ENCODE measurements at places on chromosomes 3 and 15.
A peak's percentile ranks its signal among the peaks of the same experiment; 100 is the strongest.

DNA sequence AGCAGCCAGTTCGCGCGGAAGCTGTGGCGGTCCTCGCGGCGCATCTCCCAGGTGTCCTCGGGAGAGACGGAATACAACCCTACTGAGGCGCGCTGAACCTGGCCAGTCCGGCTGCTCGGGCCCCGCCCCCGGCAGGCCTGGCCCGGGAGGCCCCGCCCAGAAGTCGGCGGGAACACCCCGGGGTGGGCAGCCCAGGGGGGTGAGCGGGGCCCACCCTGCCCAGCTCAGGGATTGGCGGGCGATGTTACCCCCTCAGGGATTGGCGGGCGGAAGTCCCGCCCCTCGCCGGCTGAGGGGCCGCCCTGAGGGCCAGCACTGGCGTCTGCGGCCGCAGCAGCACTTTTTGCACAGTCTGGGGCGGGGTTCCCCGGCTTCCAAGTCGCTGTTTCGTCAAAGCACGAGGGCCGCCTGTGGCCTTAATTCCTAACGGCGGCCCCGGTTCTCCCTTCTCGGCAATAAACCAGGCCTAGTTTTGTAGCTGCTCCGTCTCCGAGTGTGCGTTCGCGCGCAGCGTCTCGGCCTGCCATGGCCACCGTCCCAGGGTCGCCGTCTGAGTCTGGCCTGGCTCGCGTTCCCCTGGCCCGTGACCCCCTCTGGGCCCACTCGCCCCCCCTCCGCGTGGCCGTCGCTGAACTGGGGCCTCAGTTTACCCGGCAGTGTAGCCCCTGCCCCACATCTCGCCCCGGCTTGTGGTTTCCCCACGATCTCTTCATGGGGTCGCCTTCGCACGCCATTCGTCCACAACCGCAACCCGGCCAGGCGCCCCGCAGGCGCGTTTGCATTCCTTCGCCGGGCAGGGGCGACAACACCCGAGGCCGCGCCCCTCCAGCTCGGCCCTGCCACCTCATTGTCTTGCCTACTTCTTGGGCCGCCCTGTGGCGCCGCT, 30.0 kb downstream of the NBEAL2 start:
- DNase-seq, result no peak

DNA sequence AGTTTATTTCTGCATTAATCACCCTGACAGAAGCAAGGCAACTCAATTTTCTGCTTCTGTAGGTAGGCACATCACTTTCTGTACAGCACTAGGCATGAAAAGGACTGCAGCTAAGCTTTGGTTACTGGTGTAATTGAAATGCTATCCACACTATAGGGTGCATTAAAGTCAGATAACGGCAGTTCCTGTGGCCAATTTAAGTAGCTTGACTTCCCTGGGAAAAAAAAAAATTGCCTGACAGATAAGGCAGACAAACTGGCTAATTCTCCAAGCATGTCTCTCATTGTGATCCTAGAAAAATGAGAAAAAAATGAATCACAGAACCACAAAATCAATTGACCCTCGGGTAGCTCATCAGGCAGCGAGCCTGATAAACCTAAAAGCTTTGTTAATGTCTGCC, 151.4 kb downstream of the MEIS2 start:
- no peak for DNase-seq

DNA sequence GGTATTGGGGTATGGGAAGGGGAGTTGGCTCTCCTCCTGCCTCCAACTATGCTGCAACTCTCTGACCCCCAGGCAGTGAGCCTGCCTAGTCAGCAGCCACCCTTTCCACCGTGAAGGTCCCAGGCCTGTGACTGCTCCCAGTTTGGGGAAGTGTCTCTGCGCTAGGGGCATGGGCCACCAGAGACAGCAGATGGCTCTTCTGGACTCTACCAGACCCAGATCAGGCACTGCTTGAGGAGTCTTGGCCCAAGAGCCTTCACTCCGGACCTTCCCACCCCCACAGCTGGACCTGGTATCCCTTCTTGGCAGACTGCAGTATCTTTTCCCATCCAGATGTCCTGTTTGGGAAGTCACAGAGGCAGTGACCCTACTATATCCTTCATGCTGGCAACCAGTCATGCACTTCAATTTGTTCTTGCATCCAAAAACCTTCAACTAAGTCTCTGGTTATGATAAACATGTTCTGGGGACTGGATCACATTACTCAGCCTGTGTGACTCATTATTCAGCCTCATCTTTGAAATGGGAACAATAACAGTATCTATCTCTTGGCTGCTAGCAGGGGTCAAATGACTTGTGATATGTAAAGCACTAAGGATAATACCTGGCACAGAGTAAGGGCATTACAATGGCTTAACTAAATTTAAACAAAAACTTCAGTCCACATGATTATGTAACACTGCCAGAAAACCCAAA, 62.7 kb downstream of the POMGNT2 start:
- no peak for DNase-seq

DNA sequence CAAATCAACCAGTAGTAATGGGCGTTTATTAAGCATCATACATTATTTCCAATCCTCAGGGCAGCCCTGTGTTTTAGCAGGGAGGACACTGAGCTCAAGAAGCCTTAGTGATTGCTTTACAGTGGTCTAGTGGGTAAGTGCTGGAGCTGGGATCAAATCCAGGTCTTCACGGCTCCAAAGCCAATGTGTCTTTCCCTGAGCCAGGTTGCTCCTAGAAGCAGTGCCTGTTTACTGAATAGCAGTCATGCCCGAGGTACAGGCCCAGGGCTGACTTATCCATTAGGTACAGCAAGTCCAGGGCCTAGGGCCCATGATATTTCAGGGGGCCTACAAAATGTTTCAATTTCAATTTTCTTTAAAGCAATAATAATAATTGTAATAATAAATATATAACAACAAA, 9.6 kb upstream of the SMAD6 start:
- no peak for DNase-seq

DNA sequence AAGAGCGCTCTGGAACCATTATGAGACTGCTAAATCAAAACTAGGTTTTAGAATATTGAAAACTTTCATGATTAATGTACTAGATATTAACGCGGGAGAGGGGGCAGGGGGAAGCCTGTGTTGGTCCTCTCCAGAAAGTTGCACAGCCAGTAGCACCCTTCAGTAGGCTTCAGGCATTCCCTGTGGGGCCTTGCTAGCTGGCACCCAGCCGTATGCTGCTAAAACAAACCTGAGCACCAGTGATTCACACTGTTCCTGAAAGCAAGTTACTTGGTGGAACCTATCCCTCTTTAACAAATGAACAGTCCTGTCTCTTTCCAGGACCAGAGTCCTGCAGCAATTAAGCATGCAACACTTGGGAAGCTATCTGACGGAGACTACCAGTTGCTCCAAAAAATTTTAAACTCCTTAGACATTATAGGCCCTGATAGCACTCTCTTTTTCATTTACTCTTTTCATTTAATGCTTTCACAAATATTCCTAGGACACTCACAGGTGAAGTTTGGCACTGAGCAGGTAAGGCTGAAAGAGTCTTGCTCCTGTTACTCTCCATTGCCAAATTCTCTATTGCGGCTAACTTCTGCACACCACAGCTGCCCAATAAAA, 1.2 kb upstream of the ATRIP start:
- DNase-seq, result no peak

GRCh38 chr3:71492974-71493771, 90.4 kb downstream of the FOXP1 start:
- DNase-seq, result no peak

GRCh38 chr3:63279005-63279841, 1.1 kb downstream of the SYNPR start:
- no peak for DNase-seq

- DNase-seq, result no peak
Measured at GRCh38 chr3:141440942-141441341, 45.9 kb upstream of the RASA2 start.

GRCh38 chr15:67076147-67076843, 10.9 kb downstream of the SMAD3 start:
- DNase-seq, result peak; percentile 88

GRCh38 chr3:71318458-71318827, 265.1 kb downstream of the FOXP1 start:
- no peak for DNase-seq

- DNase-seq, result no peak
Measured at GRCh38 chr15:32957219-32957618, 237.3 kb downstream of the FMN1 start.

GRCh38 chr15:69813881-69814280, 283.8 kb downstream of the TLE3 start:
- no peak for DNase-seq

GRCh38 chr3:193335031-193335430, 43.5 kb downstream of the ATP13A5 start:
- DNase-seq, result no peak

GRCh38 chr15:58608711-58609110, 140.8 kb downstream of the ADAM10 start:
- no peak for DNase-seq

DNA sequence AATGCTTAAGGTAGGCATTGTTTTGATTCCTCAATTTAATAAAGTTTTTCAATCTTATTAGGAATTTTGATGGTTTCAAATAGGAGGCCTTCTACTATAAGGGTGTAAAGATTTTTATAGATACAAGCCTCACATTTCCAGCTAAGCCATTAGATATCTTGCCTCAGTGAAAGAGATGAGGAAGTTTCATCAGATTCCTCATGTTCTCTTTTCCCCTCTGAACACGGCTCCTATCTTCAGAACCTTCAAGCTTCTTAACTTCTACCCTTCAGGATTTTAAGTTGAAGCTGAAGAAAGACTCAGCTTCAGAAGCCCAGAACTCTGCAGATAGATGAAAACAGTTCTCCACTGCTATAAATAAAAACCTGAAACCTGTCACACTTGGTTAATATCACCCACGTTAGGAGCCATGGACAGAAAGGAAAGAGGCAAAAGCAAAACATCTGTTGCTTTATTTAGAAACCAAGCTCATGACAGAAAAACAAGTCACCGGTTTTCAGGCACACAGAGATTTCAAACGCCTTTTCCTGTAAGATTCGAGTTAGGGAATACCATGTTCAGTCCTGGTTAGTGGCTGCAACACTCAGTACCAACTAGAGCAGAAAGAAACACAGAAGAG, 82.2 kb upstream of the GOLGA8B start:
- no peak for DNase-seq

DNA sequence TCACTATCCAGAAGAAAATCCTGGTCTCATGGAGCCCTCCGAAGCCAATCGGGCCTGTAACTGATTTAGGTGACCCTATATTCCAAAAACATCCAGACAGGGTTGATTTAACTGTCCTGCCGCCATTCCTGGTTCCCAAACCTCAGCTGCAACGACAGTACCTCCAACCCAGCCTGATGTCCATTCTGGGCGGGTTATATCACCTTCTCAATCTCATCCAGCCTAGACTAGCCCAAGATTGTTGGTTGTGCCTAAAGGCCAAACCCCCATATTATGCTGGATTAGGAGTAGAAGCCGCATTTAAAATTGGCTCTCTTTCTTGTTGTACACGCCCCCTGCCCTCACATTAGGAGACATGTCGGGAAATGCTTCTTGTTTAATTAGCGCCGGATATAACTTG, 36.7 kb downstream of the ZBTB11 start:
- DNase-seq, result no peak

GRCh38 chr3:102189956-102190723, 244.7 kb upstream of the ZPLD1 start:
- DNase-seq, result no peak

DNA sequence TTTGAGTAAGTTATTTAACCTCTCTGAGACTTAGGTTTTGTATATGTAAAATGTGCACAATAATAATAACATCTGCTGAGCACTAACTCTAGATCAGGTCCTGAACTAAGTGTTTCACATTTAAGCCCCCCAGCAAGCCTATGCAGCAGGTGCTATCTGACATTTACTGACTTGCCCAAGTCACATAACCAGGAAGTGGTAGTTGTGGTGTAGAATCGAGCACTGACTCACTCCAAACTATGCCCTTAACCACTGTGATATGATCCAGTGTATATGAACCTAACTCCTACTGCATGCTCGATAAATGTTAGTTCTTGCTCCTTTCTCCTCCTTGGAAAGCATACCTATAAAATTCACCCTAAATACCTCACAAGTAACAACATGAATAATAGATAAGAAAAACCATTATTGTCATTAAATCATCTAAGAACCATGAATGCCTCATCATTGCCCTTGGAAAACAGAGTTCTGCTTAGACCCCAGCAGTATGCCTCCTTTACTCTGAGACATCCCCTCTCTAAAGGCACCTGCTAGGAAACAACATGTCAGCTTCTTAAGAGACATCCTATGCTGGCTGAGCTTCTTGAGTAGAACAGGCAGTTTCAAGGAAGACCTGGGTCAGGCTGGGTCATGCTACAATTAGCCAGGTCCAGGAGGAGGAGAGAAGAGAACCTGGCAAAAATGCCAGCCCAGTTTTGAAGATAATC, 3.0 kb upstream of the SHC4 start:
- no peak for DNase-seq

GRCh38 chr3:58335652-58335947, 2.9 kb downstream of the PXK start:
- no peak for DNase-seq

DNA sequence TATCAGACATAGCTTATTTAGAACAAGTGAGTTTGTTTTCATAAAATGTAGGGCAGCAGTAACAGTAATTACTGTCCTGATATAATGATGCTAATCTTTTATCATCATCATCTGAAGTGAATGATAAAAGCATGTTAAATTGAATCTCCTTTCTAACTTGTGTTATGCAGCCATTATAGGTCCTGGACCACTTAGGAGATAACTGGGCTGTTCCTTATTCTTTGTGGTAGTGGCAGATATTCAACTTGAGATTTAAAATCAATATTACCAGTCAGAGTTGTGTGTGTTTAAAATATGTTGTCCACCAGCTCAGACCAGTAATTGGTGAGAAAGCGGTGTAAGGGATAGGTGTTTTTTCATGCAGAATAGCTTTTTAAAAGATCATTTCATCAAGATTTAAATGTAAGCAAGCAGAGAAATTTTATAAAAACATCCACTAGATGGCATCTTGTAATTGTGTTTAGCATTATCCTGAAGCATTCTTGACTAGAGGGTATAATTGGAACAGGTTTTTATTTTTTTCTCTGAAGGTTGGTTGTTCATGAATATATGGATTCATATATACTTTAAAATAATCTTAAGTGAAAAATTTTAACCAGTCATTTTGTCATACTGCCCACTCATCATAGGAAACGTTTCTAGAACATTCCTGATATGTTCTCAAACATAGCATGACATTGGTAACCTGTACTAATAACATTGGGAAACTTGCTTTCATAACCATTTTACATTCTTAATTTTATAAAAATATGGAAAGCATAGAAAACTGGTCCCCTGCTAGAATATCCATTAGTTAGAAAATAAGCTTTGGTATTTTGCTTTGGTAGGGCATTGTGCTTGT, 153.9 kb downstream of the BBX start:
- no peak for DNase-seq

DNA sequence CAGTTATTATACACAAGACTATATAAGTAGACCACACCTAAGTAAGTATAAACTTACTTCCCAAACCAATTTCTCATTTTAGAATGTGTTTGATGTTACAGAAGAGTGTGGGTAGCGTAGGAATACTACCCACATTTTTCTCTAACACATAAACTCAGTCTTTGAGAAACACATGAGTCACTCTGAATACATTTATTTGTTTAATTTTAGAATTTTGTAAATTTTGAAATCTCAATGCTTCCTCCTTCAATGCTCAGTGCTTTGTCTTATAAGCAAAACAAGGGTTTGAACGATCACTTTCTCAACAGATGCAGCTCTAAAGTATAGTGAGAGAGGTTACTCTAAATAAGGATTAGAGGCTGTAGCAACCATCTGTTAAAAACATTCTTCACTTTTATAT, 700.8 kb downstream of the SI start:
- no peak for DNase-seq
